ENCODE measurements at places on chromosomes 4 and X.
A peak's percentile ranks its signal among the peaks of the same experiment; 100 is the strongest.

DNA sequence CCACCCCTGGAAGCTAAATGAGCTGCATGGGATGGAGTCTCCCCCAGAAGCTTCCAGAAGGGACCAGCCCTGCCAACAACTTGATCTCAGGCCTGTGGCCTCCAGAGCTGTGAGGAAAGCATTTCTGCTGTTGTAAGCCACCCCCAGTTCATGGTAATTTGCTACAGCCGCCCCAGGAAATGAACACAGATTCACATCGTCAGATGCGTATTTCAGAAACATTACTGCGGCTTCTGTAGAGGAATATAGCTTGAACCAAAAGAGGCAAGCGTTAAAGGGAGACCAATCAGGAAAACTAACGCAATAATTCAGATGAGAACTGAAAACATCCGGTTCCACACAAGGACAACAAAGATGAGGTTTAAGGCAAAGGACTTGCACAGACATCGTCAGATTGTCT is 128.4 kb upstream of the TBL1X start:
- DNase-seq: no peak

GRCh38 chrX:101415180-101416145 is 7.4 kb downstream of the HNRNPH2 start:
- no peak for DNase-seq

DNA sequence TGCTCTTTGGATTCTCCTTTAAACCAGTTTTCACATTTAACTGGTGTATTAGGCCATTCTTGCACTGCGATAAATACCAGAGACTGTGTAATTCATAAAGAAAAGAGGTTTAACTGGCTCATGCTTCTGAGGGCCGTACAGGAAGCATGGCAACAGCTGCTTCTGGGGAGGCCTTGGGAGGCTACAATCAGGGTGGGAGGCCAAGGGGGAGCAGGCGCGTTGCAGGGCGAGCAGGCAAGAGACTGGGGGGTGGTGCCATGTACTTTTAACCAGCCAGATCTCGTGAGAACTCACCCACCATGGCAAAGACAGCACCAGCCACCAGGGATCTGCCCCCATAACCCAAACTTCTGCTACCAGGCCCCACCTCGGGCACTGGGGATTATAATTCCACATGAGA is 38.1 kb downstream of the RNF212 start:
- DNase-seq: no peak

DNA sequence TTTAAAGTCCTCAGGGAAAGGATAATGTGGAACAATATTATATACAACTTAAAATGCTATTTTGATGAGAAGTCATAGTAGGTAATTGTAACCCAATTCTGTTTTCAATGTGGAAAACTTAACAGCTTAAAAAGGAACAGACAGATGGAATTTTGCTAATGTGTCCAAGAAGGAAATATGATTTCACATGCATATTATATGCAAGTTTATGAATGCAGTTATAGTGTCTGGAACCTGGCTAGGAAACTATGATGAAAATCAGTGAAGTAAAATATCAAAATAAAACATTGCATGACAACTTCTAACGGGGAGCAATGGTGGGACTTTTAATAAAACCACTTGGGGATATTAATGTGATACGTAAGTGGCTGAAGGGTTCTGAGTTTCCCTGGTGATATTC is 152.6 kb upstream of the HAND2 start:
- DNase-seq: no peak

DNA sequence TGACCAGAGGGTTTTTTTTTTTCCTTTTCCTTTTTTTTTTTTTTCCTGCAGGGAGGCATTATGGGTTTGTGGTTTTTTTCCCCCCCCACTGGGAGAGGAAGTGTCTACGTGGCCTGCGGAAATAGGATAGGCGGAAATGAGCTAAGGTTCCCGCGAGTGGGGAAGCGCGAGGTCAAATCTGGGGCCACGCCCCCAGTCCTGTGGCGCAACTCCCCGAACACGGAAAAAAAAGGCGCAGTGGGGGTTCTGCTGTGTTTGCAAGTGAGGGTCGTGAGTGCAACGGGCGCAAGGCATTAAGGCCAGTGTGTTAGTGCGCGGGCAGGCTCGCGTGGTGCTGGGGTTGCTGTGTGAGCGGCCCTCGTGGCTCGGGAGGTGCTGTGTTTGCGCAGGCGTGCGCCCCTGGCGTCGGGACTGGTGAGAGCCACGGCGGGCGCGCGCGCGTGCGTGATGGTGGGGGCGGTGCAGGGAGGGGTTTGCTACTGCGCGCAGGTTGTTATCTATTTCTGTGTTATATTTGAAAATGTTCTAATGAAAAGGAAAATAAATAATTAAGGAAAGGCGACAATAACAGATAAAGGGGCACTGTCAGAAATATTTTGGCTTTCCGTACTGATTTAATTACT is 685 bp upstream of the MORF4L2 start:
- DNase-seq: peak; percentile 84

- no peak for DNase-seq
These were observed 490.1 kb downstream of the RAPGEF2 start for GRCh38 chr4:159592898-159593556.
